Stimulated activated CD4-positive, alpha-beta T cell treated with anti-CD3 and anti-CD28 coated beads, Interleukin-4, amount 100 ng/mL, for 48 hours (primary cell): ENCODE measurements at places on chromosomes 11 and 22.

DNA sequence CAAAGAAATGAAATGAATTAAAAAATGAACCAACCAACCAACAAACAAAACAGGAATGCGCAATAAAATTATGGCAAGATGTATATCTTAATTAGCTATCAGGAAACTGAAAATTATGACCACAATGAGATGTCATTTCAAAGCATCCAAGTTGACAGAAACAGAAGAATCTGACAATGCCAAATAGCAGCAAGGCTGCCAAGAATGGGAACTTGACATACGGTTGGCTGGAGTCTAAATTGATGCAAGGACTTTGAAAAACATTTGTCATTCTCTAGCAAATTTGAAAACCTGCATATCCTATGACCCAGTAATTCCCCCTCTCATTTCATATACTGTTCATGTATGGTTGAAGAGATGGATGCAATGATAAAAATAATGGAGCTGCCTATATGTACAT, 1262.6 kb downstream of the TBC1D22A start:
- no peak for DNase-seq

DNA sequence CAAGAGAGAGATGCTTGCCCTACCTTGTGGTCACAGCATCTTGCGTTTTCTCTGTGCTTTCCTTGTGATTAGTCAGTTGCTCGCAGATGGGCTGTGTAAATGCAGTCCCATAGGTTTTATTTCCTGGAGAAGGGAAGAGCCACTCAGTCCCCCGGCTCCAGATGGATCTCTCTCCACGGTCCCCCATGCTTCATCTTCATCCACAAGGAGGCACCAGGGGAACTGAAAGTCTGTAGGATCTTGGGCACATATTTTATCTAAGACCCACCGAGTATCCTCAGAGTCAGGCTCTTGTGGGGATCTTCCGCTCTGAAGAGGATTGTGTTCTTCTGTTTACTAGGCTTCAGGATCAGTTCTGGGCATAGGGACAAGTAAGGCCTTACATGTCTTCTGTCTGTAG, 66.8 kb upstream of the E2F8 start:
- no peak for DNase-seq

DNA sequence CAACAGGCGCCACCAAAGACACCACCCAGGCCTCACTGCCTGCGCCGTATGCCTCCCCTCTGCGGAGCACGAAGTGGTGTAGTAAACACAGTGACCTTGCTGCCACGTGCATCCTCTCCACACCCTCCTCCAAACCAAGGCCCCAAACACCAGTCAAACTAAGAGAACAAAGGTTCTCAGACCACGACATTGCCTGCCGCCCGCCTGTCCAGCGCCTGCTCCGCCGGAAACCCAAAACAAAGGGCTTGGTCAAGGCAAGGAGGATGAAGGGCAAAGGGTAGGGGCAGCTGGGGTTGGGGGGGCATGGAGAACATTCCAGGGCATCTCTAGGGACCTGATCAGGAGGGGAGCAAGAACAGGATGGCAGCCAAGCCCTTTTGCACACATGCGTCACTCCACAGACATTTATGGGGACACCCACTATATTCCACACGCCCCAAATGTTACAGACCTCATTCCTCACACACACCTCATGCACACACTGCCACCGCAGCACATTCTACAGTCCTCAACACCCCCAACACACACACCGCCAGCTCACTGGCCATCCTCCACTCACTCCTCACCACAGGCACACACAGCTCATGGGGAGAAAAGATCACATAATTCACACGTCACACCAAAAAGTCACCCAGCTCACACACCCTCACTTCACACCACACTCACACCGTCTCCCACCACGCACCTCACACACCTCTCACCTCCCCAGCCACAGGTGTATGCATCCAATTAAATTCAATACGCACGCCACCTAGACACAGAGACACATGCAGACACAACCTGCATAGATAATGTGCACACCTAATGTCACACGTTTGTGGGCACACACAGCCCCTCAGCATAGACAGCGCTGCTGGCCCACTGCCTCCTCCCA, 34.5 kb downstream of the PDE2A start:
- DNase-seq: no peak

GRCh38 chr22:49798486-49799151, 29.1 kb downstream of the BRD1 start:
- no peak for DNase-seq

- DNase-seq: no peak
These were observed 841 bp upstream of the TMPRSS13 start for GRCh38 chr11:117929916-117930570.

DNA sequence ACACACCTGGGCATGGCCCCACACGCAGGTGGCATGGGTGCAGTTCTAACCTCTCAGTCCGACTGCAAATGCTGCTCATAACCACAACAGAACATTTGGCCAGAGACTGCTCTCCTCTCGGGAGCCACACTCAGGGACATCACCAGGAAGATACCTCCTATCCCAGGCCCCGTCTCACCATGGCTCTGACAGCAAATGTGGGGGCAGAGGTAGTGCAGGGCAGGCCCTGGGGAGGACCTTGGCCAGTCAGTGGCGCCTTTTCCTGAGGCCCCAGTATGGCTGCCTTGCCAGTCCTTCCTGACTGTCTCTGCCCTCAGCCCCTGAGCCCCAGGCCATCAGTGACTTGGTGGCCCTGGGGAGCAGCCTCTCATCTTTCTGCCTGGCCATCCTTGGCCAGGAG, 2.8 kb downstream of the KRTAP5-6 start:
- no peak for DNase-seq
